ENCODE measurements at places on chromosomes 2 and 18. TPM values are rescaled to one million over a fixed set of nuclear protein-coding genes. Genes with fewer than 3 reads are reported as not detected.

PRKAG3 gene
- not detected for total RNA-seq

CCDC195 gene
- total RNA-seq: not detected

NGEF gene
- total RNA-seq: 0.48 TPM

RAB27B gene
- total RNA-seq: 5.0 TPM

ST6GAL2 gene
- total RNA-seq: not detected

ALPI gene
- total RNA-seq: not detected

RSAD2 gene
- 120 TPM for total RNA-seq

POTEJ gene
- not detected for total RNA-seq

DPP4 gene
- total RNA-seq: 122 TPM

COLEC12 gene
- not detected for total RNA-seq

GPR39 gene
- total RNA-seq: not detected

DTYMK gene
- total RNA-seq: 57.7 TPM

ABCG5 gene
- not detected for total RNA-seq

KHK gene
- 6.6 TPM for total RNA-seq

SPR gene
- total RNA-seq: 0.71 TPM

TNFAIP6 gene
- not detected for total RNA-seq

IL1A gene
- total RNA-seq: 4.8 TPM

MYCN gene
- not detected for total RNA-seq

GKN1 gene
- total RNA-seq: not detected

NIFK gene
- total RNA-seq: 67.2 TPM
